ENCODE measurements at places on chromosomes 7 and 10.

DNA sequence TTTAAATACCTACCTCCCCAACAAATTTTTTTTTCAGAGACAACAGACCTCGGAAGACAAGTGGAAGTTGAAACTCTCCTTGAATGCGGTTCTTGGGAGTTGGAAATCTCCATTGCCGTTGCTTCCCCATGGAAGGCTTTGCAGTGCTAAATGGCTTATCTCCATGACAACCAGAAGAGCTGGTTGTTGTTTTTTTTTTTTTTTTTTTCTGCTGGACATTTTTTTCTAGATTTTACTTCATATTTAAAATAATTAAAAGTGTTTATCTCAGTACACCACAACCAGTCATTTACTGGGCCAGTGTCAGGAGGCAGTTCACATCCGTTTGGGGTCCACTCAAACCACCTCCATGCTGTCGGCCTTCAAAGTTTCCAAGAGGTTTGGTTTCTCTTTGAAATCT, 348.5 kb upstream of the PRKCQ start:
- no peak for DNase-seq

DNA sequence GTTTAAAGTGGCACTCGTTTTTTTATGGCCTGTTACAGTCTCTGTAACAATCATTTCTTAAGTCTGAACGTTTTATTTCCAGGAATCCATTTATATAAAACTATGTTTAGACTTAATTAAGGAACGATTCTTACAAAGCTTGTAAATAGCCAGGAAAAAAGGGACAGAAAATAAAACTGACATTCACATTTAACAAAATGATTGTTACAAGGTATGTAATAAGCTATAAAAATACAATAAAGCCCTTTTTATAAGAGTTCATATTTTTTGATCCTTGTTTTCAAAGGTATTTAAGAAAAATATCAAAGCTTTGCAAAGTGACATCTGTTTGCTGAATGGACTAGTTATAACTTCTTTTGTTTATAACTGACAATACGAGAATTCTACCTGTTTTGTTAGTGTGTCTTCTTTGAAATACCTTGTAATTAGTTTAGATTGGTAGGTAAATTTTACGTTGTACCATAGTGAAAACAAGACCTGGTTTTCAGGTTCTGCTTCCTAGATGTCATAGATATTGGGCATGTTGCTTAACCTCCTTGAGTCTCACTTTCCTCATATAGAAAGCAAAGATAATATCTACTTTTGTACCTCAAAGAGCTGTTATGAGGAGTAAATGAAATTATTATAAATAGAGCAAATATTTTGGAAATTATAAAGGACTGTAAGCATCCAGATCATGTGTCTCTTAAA, 25.8 kb downstream of the BTRC start:
- DNase-seq: no peak

DNA sequence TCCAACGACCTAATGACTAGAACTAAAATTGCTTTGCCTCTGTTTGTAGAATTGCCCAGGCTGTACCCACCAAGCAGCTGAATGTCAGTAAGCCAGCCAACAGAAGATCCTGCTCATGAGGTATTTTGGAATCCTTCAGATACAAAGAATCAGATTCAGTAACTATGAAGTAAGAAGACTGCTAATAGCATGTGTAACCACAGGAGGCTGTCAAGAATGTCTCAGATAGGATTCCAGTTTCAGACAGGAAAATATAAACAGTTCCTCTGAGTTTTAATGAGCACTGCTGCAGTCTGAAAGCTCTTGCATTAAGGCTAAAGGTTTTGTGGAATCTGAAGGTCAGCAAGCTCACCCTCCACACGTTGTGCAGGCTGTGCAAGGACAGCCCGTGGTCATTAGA, 112.6 kb upstream of the ADAM12 start:
- no peak for DNase-seq

- DNase-seq: no peak
Measured at GRCh38 chr10:50410066-50410811, 158.9 kb upstream of the ASAH2 start.

GRCh38 chr10:93068411-93069244, 5.1 kb upstream of the CYP26A1 start:
- peak; percentile 45 for DNase-seq

GRCh38 chr10:82267465-82267864, 392.5 kb downstream of the NRG3 start:
- DNase-seq: no peak

GRCh38 chr7:17126413-17127268, 171.8 kb upstream of the AHR start:
- DNase-seq: no peak

- DNase-seq: no peak
Measured at GRCh38 chr10:107215681-107216080, 51.2 kb upstream of the SORCS1 start.

DNA sequence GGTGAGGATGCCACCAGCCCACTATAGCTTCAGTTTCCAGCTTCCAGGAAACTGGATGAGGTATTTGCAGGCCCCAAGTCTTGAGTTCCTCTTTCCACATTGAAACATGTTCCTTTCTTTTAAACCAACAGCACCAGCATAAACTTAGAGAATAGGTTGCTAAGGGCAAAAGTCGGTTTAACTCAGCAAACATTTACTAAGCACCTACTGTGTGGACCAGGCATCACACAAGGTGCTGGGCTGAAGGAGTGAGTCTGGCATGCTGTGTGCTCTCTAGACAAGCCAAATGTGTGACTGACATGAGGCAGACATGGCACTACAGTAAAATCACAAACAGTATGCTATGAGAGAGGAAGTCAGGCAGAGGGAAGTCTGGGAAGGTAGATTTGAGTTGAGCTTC, 11.0 kb upstream of the RASSF4 start:
- peak; percentile 2 for DNase-seq

GRCh38 chr7:120218712-120219111, 54.3 kb upstream of the KCND2 start:
- DNase-seq: no peak

GRCh38 chr7:103499976-103500375, 54.0 kb upstream of the SLC26A5 start:
- DNase-seq: no peak

DNA sequence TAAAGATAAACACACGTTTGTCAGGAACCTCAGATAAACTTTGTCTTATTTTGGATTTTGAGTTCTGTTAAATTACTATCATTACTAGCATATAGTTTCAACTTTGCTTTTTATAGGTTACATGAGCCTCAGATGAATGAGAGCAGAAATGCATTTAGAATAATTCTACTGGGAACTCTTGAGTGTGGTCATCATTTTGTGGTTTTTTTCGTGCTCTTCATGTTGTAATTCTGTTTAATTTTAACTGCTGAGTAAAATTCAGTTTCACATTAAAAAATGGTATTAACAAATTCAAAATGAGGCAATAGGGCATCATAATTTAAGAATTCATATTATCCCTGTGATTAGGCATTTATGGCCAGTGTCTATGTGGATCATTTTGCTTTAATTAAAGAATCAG, 72.9 kb downstream of the GNAI1 start:
- DNase-seq: no peak

- DNase-seq: no peak
Measured at GRCh38 chr7:111053035-111053434, 37.9 kb upstream of the LRRN3 start.

GRCh38 chr7:99667179-99667578, 12.6 kb downstream of the CYP3A5 start:
- DNase-seq: no peak

- DNase-seq: no peak
Measured at GRCh38 chr10:122632576-122632975, 67.1 kb downstream of the C10orf120 start.

- DNase-seq: no peak
Measured at GRCh38 chr10:124328477-124329220, 90.1 kb downstream of the OAT start.

GRCh38 chr7:151405588-151405987, 4.2 kb downstream of the WDR86 start:
- DNase-seq: no peak

DNA sequence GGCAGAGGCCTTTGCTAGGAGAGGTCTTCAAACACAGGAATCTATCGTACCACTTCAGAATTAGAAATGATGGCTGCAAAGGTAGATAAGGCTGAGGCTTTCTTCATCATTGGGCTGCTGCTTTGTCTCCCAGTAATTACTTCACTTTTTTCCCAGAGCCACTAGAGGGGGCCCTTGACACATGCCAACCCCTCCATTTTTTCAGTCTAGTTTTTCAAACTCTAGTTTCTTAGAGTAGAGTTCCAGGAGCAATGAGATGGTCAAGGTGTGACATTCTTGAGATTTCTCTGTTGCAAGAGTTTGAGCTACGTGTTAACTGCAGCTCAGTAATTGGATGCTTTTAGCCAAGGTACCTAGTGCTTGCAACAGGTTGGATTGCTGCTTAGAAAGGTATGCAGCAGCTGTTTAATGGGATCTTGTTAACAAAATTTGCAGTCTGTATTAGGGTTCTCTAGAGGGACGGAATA, 33.8 kb upstream of the RBM20 start:
- peak; percentile 59 for DNase-seq

DNA sequence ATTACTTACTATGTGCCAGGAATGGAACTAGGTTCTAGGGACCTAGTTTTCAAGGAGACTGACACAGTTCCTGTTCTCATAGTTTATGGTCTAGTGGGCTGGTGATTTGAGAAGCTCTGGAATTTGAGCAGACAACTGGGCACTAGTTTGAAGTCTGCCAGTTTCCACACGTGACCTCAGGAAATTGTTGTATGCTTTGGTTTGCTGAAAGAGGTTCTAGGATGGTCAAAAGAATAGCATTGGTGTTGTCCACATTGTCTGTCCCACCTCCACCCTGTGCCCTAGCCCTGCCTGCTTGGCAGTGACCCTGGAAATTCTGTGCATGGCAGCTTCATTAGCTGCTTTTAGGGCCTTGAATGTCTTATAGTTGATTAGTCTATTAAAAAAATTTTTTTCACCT, 28.7 kb downstream of the GBF1 start:
- DNase-seq: no peak

DNA sequence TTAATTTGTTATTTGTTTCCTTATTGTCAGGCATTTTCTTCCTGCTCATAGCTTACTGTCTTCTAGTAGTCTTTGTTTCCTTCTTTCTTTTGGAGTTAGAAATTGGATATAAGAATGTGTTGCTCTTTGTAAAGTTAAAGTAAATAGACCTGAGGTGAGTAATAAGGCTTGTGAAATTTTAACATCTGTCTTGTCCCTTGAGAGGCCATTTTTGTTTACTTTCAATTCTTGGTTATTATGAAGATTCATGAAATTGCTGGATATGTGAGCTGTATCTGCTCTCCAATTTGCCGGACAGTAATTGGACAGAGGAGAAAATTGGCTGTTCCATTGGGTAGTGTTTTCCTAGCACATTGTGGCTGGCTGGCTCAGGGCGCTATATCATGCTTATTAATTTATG, 260.7 kb downstream of the EXOC4 start:
- DNase-seq: no peak

GRCh38 chr7:128076796-128077271, 45.6 kb upstream of the LRRC4 start:
- no peak for DNase-seq

DNA sequence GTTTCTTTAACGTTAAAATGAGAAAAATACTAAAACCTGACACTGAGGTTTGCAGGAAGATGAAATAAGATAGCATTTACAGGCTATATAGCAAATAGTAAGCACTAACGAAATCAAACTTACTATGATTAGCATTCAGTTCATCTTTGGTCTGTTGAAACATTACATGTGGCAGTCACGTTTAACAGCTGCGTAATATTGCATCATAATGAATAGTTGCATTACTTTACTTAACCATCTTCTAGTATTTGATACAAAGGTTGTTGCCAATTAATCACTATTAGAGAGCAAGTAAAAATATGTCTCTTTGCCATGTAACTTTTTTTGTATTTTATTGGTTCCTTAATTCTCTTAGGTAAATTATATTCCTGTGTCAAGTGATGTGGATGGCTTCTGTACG, 131.8 kb upstream of the GHITM start:
- DNase-seq: no peak

DNA sequence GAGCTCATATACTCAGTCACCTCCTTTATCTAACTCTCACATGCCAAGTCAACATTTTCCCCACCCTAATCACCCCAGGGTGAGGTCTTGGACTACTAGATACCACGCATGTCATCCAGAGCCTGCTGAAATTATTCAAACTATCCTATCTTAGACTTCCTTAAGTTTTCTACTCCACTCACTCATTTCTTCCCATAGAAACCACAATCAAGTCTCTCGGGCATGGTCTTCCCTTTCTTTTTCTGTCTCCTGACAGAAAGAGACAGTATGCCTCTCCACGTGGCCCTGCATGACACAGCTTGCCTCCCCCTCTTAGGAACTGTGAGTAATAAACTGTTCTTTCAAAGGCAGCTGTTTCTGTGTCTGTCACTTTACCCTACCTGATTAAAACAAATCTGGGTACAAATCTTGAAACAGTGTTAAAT, 29.4 kb downstream of the TAS2R41 start:
- no peak for DNase-seq

DNA sequence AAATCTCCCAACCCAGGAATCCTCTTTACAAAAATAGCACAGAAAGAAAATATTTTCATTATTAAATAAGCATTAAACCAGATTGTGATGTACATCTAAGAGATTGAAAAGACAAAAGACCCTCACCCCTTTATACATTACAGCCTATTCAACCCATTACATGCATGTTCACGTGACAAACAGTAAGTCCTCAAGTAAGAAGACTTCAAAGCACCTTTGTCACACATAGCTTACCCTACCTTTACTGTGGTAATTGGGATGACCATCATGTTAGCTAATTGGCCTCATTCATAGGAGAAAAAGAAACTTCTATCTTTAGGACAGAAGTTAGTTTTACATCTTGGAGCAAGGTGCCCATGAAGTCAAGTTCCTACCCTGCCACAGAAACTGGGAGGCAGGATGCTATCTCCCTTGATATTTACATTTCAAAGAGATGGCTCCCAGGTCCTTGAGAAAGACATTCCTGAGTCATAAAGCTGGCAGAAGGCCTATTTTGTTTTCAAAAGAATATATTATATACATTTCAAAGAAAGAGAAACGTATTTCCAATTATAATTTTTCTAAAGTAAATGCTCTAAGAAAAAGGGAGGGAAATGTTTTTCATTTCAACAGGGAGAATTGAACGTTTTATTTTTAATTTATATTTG, 48.1 kb downstream of the GNAI1 start:
- no peak for DNase-seq

DNA sequence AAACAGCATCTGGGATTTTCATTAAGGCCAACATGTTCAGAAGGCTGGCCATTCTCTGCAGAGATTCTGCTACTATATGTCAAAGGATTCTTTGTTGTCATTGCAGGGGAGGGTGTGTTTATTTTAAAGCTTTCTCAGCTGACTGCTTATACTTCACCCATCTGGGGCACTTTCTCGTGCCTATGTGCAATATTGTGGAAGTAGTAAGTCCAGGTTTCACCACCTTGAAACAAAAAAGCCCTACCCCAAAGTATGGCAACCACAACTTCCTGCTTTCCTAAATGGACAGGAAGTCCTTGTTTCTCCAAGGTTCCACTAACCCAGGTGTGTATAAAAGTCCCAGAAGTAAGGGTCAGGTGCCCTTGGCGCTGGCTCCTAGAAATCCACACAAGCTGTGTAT, 58.7 kb upstream of the COL1A2 start:
- no peak for DNase-seq

- no peak for DNase-seq
Measured at GRCh38 chr7:89549768-89550167, 604.5 kb upstream of the STEAP1 start.

All from activated T-cell treated with anti-CD3 and anti-CD28 coated beads, Interleukin-2, amount 50 U/mL, for 48 hours (primary cell).